ENCODE measurements at places on chromosomes 3 and 15.

DNA sequence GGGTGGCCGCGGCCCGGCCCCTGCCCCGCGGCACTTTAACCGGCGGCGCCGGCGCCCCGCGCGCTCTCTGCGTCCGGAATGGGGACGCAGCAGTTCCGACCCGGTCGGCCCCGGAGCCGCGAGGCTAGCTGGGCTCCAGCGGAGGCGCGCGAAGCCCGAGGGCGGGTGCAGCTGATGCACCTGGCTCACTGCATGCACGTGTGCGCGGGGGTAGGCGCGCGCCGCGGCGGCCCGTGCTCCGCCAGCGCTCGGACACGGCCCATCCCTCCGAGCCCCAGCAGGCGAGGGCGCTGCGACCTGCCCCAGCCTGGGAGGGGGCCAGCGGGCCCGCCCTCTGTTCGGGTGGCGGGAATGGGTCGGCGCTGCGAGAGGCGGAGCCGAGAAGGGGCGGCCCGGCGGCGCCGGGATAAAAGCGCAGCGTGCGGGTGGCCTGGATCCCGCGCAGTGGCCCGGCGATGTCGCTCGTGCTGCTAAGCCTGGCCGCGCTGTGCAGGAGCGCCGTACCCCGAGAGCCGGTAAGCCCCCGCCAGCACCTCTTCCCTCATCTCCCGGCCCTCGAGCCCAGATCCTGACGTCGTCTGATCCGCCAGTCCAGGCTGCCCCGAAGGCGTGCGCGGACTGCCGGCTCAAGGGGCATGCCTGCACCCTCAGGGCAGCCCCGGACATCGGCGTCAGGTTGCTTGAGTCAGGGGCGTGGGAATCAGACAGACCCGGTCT is at the start of the genes CHDH and IL17RB:
CHDH (minus strand) TSS at position 286 of the 717 bp plus-strand sequence. CDS start 22,411 bp downstream, outside the sequence.
IL17RB (plus strand) TSS at position 435 of the 717 bp plus-strand sequence; CDS start at position 456, 21 bp downstream.
- DNase-seq: peak; percentile 68

DNA sequence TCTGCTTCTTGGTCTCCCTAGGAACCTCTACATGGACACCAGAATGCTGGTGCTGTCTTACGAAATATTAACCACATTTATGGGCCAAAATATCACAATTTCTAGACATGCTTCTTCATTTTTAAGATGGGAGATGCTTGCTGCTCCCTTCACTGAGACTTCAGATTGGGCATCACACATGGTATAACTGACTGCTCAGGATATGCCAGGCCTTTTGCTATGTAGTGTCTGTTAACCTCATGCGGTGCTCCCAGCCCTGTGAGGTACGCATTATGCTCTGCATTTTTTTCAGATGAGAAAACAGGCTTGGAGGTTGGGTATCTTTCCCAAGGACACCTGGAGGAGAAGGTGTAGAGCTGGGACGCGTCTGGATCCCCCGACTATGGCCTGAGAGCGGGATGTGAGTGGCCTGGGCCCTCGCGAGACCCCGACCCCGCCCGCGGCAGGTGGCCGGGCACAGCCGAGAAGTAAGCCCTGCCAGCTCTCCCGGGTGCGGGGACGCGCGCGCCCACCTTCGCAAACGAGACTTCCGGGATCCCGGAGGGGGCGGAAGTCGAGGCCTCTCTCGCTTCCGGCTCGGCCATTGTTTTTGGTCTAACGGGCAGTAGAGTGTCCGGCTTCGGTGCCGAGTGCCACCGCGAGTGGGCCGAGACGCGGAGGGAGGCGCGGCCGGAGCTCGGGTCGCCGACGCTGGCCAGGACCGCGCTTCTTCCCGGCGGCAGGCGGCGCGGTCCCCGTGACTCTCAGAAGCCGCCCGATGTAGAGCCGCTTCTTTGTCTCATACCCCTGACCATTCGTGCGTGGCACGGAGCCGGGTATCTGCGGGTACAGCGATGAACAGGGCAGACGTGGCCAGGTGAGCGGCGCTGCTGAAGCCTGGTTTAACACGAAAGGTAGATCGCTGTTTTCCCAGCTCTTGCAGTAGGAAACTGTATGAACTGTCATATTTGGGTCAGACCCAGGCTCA is at the start of gene ZKSCAN7:
ZKSCAN7 (plus strand) TSS at position 568 of the 967 bp plus-strand sequence. CDS start 1,855 bp downstream, outside the sequence.
- peak; percentile 51 for DNase-seq

DNA sequence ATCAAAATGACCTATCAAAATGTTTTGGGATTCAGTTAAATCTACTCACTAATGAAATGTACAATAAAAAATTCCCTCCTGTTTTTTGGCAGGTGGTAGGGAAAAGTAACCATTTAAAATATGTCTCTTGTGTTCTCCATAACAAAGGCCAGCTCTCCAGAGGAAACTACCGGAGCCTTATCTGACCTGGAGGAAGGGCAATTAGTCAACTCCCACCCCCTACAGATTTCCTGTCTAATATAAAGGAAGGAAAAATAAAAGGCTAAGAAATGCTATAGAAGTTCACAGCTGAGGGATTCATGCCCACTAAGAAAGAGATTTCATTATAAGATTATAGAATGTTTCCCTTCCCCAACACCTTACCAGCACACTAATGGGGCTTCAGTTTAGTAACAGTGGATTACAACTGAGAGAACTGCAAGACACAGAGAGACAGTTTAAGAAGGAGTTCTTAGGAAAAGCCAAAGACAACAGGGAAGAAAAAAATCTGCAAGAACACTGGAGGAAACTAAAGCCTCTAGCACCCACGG is 376.5 kb upstream of the KCNMB2 start:
- no peak for DNase-seq

DNA sequence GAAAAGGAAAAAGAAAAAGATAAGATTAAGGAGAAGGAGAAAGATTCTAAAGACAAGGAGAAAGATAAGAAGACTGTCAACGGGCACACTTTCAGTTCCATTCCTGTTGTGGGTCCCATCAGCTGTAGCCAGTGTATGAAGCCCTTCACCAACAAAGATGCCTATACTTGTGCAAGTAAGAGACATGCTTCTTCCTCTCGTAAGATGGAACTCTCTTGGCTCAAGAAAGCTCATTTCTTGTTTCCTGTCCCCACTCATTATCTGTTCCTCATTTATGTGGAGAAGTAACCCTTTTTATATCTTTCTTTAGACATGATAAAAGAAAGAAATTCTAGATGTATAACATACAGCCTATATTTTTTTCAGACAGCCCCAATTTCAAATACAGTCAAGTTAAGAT is 101.4 kb downstream of the KLHL25 start:
- DNase-seq: no peak
